ENCODE measurements at places on chromosomes 7 and 10. TPM values are rescaled to one million over a fixed set of nuclear protein-coding genes. Genes with fewer than 3 reads are reported as not detected.

DNA sequence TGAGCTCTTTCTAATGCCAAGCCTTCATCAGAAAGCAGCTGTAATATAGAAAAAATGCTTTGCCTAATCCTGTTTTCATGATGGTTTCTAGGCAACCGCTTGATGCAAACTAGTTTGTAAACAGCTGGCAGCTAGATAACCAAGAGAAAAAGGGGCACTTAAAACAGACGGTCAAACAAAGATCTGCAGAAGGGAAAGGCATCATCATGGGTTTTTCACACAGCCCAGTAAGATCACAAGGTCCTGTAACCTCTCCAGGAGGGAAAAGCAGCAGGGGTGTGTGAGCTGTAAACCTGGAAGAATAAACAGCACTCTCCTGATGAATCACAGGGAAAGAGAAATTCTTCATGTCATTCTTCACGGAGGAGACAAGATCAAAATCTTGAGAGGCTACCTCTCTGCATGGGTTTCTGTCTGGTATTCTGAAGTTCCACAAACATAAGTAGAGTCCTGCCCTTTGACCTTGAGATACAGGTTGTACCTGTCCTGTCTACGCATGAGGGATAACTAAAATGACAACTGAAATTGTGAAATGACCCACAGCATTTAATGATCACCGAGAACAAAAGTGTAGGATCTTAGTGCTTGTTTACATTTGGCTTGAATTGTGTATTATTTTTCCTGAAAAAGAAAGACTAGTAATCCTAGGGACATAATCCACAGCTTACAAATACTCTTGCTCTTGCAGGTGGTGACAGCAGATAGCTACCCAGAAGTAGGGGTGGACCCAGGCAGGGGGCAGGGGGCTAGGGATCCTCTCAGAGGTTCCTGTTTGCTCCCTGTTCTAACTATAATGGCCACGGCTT is 48.0 kb downstream of the CREB3L2 start:
- no peak for DNase-seq

BAG3 gene
- 79.8 TPM for total RNA-seq

GRCh38 chr10:11886138-11886474 is 63.0 kb downstream of the PROSER2 start:
- DNase-seq, result no peak

- DNase-seq, result no peak
These were observed 2.6 kb downstream of the CUX1 start for GRCh38 chr7:101819913-101820522.

ANKRD61 gene
- total RNA-seq, result not detected

BNIP3 gene
- total RNA-seq, result 124 TPM

FOXI2 gene
- not detected for total RNA-seq

DNA sequence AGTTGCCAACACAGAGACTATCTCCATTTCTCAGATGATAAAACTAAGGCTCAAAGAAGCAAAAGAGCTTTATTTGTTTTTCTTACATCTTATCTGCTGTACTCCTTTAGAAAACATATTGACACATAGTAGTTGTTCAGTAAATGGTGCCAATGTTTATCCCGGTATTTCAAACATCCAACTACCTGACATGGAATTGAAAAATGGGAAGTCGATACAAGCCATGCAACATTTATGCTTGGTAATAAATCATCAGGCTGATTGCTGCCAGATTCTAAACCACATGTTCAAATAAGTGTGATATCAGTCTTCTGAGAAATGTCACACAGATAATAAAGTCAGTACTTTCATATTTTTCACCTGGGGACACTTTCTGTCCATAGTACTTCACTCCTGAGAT is 65.8 kb upstream of the C10orf120 start:
- no peak for DNase-seq

GRCh38 chr7:84362828-84363227 is 168.2 kb upstream of the SEMA3A start:
- DNase-seq, result no peak

- no peak for DNase-seq
These were observed 57.8 kb upstream of the ANKRD30A start for GRCh38 chr10:37067576-37067975.

NEUROG3 gene
- total RNA-seq, result not detected

DNA sequence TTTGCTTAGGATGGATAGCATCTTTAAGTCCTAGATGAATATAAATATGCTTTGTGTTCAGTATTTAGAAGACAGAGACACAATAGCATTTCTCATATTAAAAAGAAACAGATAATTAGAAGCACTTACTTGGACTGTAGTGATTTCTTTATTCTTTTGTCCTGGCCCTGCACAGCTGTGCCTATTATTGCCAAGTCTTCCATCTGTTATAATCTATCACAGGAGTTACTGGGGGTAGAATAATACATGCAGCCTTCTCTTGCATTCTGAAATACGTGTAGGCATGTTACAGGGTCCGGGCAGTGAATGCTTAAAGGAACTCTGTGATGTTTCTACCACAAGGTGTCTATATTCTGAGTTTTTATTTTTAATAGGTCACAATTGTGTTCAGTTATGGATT is 461.5 kb upstream of the COBL start:
- no peak for DNase-seq

IFIT1 gene
- total RNA-seq, result 1.9 TPM

Data from suprapubic skin (tissue), 4 donors.